ENCODE measurements at places on chromosomes 13 and 19. TPM values are rescaled to one million over a fixed set of nuclear protein-coding genes. Genes with fewer than 3 reads are reported as not detected.

Gene STOML3
- not detected for total RNA-seq

Gene PSG11
- total RNA-seq: not detected

Gene LAIR1
- total RNA-seq: 0.29 TPM

Gene GPR12
- total RNA-seq: not detected

Gene SLC17A7
- under 0.01 TPM for total RNA-seq

Gene METTL21C
- not detected for total RNA-seq

Gene ZNF556
- not detected for total RNA-seq

Gene RTBDN
- not detected for total RNA-seq

Gene TMEM59L
- total RNA-seq: 0.36 TPM

Gene EXOC3L2
- not detected for total RNA-seq

Gene TPGS1
- 38.3 TPM for total RNA-seq

Gene NLRP4
- total RNA-seq: not detected

Gene TTC9B
- total RNA-seq: not detected

Gene OR7C1
- total RNA-seq: not detected

Gene GAS6
- 417 TPM for total RNA-seq

Gene ZNF470
- total RNA-seq: 4.7 TPM

Gene PEAK3
- under 0.01 TPM for total RNA-seq

Gene EDDM13
- not detected for total RNA-seq

Gene JUNB
- total RNA-seq: 93.0 TPM

Gene REX1BD
- 29.7 TPM for total RNA-seq

Gene NLRP11
- total RNA-seq: not detected

Gene KIR3DL2
- total RNA-seq: not detected

Gene PINLYP
- total RNA-seq: 0.72 TPM

Gene WDR62
- 1.8 TPM for total RNA-seq

Gene ZNF567
- 8.0 TPM for total RNA-seq

Gene LENG9
- 14.4 TPM for total RNA-seq

Gene SPTBN4
- total RNA-seq: 0.72 TPM

Gene GTPBP3
- total RNA-seq: 10.9 TPM

Gene FXYD5
- 32.4 TPM for total RNA-seq

Gene ZNF541
- under 0.01 TPM for total RNA-seq

Gene PLIN4
- under 0.01 TPM for total RNA-seq

Gene SLITRK5
- not detected for total RNA-seq

Gene PHLDB3
- 12.1 TPM for total RNA-seq

Gene PODNL1
- total RNA-seq: 4.0 TPM

Gene ZNF506
- total RNA-seq: 14.8 TPM

Gene CAMSAP3
- not detected for total RNA-seq

Gene ZNF155
- 6.5 TPM for total RNA-seq

Gene KLF2
- 16.6 TPM for total RNA-seq

Gene PEG3
- total RNA-seq: 1.2 TPM

Gene CPB2
- total RNA-seq: not detected

Gene GARIN5B
- total RNA-seq: not detected
